Adrenal gland (tissue), 19 donors: ENCODE measurements at places on chromosomes 2 and 18. TPM values are rescaled to one million over a fixed set of nuclear protein-coding genes. Genes with fewer than 3 reads are reported as not detected.

- DNase-seq, result no peak
Observed at GRCh38 chr2:225841314-225841713, 441.8 kb downstream of the NYAP2 start.

DNA sequence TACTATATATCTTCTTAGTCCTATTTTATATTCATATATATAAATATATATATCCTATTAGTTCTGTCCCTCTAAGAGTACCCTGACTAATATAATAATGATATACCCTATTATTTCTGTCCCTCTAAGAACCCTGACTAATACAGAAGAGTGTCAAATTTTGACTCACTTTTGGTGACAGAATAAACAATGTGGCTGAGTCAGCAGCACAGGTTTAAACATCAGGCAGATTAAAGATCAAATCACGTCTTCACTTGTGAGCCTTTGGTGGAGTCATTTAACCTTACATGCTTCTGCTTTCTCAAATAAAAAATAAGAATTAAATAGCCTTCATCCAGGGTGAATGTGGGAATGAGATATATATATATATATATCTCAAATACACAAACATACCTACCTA is 615.9 kb upstream of the GCFC2 start:
- DNase-seq, result no peak

DNA sequence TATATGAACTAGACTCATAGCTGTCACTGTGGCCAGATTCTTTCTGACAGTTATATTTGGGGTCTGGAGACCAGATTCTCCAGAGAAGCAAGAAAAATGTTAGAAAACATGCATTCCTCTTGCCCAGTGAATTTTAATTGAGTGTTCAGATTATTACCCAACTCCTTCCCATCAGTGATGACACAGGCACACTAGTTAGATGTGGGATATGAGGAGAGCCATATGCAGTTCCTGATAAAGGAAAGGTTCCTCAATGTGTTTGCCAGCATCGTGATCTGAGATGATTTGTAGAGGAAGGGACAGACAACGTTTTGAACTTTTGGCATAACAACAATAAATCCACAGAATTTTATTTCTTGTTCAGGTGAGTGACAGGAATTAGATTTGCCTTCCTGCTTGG is 308.6 kb downstream of the PIEZO2 start:
- no peak for DNase-seq

- DNase-seq, result no peak
Observed at GRCh38 chr2:1654696-1655374, 89.5 kb downstream of the PXDN start.

Gene ZNF892
- 2.0 TPM for total RNA-seq

GRCh38 chr2:27977731-27978312 is 87.3 kb downstream of the BABAM2 start:
- peak; percentile 87 for DNase-seq

GRCh38 chr2:40240070-40240469 is 211.8 kb downstream of the SLC8A1 start:
- DNase-seq, result peak; percentile 68

DNA sequence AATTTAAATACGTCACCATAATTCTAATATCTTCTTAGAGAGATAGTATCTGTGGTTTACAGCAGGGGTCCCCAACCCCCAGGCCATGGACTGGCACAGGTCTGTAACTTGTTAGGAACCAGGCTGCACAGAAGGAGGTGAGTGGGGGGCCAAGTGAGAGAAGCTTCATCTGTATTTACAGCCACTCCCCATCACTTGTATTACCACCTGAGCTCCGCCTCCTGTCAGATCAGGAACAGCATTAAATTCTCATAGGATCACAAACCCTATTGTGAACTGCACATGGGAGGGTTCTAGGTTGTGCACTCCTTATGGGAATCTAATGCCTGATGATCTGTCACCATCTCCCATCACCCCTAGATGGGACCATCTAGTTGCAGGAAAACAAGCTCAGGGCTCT is 282.6 kb downstream of the ICOS start:
- DNase-seq, result no peak

- DNase-seq, result no peak
Observed at GRCh38 chr18:7116001-7116730, 1.4 kb downstream of the LAMA1 start.

DNA sequence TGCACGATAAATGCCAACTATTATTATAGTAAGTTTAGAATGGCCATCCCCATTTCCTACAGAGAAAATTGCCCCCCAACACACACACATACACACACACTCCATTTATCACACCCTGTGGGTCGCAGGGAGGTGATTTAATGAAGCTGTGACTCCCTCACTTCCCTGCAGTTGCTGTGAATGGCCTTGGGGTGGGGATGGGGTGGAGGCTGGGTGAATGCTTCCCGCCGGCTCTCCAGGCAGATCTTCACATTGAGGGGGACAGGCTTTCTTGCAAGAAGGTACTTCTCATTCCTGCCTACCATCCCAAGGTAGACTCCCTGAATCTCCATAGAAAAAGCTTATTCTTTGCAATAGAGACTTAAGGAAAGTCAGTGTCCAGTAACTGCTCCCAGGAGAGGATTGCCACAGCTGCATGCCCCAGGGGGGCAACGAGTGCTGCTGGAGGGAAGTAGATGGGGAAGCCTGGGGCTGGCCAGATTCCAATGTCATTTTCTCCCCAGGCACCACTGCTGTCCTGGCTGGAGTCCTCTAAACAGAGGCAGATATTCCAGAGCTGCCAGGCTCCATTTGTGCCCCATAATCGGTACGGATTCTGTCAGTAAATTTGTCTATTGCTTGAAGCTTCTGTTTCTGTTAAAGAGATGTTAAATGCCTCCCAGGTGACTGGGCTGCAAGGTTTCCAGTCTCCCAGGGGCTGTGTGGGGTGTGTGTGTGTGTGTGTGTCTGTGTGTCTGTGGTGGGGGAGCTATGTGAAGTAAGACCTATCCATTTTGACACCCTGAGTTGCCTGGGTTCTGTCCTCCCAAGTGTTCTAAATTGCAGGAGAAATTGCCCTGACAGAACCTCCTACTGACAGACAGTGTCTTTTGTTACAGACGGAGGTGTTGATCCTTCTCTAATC is 265.5 kb downstream of the SRBD1 start:
- DNase-seq, result no peak

DNA sequence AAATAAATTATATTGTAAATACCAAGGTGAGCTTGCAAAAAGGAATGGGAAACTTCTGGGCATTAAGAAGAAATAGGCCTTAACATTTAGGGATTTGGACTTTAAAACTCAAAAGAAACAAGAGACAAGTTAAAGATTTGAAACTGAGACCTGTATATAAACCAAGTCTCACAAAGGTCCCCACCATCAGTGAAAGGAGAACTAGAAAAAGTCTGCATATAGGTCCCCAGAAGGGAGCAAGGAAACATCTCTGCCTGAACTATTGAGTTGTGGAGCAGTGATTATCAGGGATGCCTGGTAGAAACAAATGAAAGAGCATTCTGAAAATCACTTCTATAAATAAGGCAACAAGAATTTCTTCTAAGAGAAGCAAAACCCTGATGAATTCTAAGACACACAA is 30.5 kb upstream of the ITGAV start:
- DNase-seq, result no peak

Gene ZNF396
- 3.1 TPM for total RNA-seq

Gene UGT1A10
- total RNA-seq, result not detected

Gene MRO
- total RNA-seq, result 4.9 TPM

Gene NYAP2
- 0.11 TPM for total RNA-seq

Gene C1GALT1C1L
- 0.97 TPM for total RNA-seq

- no peak for DNase-seq
Observed at GRCh38 chr2:68452158-68452900, 14.8 kb downstream of the FBXO48 start.

Gene GCG
- total RNA-seq, result not detected

- peak; percentile 36 for DNase-seq
Observed at GRCh38 chr18:58863539-58864145, 1.0 kb upstream of the ZNF532 start.

- no peak for DNase-seq
Observed at GRCh38 chr18:79485788-79486355, 90.1 kb downstream of the NFATC1 start.

GRCh38 chr2:53452957-53453748 is 314.5 kb upstream of the CHAC2 start:
- peak; percentile 76 for DNase-seq

GRCh38 chr2:233680361-233681045 is 1.2 kb upstream of the UGT1A7 start:
- DNase-seq, result no peak

DNA sequence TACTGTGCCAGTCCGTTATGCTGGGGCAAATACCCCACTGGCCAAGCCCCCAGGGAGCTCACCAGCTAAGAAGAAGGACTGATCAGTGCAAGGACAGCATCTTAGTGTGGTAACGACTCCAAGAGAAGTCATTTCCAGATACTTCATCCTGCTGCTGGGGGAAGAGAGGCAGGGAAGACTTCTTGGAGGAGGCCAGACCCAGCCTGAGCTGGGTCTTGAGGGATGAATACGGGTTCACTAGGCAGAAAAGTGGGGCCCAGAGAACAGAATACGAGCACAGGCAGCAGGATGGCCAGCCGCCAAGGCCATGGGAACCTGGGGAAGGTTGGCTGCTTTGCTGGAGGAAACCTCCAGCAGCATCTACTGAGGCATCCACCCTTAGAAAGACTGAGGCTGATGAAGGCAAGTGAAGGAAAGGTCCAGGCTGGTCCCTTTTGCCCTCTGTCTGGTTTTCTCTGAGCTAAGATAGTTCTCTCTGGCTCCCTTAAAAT is 84.1 kb downstream of the GLI2 start:
- DNase-seq, result no peak

Gene ABI2
- total RNA-seq, result 48.1 TPM

Gene TOGARAM2
- total RNA-seq, result 1.7 TPM

DNA sequence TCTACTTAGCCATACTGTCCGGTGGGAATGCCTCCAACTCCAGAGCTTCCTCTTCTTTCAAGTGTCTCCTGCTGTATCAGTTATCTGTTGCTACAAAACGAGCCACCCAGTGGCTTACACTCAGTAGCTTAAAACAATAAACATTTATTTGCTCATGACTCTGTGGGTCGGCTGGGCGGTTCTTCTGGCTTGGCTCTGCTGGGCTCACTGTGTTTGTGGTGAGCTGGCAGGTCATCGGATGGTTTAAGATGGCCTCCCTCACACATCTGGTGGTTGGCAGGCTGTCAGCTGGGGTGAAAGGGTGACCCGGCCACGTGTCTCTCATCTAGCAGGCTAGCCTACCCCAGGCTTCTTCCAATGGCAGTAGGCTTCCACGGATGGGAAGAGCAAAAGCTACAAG is 122.4 kb upstream of the SLC1A4 start:
- DNase-seq, result no peak

Gene AAMP
- 116 TPM for total RNA-seq

GRCh38 chr2:95356821-95357700 is 45.4 kb upstream of the FAHD2A start:
- no peak for DNase-seq

DNA sequence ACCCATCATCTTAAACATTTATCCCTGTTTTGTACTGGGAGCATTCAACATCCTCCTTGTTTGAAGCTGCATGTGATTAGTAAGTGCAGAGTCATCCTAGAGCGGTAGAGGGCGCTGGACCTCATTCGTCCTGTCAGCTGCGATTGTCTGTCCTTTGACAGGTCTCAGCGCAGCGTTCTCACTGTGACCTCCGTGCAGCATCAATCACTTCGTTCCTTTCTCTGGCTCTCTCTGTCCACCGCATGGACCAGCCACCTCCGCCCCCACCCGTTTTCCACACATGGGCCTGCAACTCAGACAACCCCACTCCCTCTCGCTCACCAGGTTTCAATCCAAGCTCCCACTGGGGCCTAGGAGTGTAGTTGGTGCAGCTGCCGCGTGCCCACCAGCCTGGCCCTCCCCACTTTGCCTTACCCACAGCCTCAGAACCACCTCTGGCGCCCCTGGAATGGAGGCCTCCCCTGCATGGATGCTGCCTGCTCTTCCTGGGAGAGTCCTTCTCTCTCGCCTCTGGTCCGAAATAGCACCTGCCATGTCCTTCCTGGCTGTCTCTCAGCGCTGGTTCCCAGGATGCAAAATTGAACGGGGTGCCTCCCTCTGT is 90.5 kb downstream of the NDUFA10 start:
- peak; percentile 83 for DNase-seq

Gene HTR2B
- 87.2 TPM for total RNA-seq

DNA sequence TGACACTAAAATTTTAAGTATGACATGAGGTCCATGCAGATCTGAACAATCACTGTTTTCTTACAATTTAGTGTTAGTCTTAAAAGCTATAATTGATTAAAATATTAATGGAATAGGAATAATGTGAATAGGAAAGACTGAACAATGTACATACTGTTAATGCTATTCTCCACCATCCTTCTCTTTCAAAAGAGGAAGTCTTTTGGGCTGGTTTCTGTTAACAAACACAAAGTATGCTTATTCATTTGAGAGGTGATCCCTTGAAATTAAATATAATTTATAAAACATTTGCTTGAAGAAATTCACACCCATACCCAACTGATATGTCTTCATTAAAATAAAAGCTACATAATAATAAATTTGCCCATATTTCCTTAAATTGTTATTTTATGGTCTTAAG is 2.3 kb downstream of the STPG4 start:
- no peak for DNase-seq

DNA sequence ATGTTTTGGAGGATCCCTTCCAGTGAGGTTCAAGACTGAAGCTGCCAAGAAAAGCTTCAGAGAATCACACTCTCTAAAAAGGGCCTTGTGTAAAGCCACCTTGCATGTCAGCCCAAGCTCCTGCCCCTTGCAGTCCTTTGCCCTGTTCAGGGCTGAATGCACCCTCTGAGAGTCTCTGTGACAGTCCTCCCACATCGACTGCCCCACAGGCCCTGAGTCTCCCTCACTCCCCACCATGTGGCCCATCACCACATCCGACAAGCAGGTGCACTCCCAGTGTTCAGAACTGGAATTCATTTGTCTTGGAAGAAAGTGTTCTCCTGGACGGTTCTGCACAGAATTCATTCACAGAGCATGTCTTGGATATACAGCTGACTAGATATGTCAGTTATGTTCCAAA is 31.0 kb downstream of the BCL11A start:
- DNase-seq, result no peak

DNA sequence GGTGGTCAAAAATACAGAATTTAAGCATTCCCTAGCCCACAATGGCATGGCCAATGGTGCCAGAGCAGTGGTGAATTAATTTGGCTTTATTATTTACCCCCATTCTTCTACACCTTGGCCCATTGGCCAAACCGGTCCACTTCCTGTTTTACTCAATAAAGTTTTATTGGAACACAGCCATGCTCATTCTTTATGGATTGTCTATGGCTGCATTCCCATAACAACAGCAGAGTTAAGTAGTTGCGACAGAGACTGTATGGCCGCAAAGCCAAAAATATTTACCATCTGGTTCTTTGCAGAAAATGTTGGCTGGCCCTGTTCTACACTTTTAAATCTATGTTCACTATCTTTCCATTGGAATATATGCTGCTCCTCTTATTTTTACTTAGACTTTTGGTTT is 130.3 kb upstream of the CCDC68 start:
- no peak for DNase-seq

- DNase-seq, result no peak
Observed at GRCh38 chr2:177693658-177694339, 301.2 kb downstream of the AGPS start.

DNA sequence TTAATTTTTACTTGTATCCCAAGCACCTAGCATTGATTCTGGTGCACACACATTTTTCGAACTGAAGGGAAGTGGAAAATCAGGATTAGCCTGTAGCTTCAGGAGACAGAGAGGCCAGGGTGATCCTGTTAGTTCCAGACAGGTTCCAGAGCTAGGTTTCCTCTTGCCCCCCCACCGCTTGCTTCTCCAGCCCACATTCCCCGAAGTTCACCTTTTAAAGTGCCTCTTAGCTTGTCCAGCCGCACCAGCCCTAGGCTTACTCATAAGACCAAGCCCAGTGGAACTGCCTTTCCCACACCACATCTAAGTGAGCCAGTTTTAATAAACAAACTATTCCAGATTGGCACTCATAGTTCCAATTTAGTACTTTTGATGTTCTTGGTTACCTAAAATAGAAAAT is 898.6 kb upstream of the KLHL29 start:
- DNase-seq, result no peak
